ENCODE measurements at places on chromosomes 11 and 22.

GRCh38 chr11:46890665-46891064 is 27.7 kb downstream of the LRP4 start:
- DNase-seq, result no peak

DNA sequence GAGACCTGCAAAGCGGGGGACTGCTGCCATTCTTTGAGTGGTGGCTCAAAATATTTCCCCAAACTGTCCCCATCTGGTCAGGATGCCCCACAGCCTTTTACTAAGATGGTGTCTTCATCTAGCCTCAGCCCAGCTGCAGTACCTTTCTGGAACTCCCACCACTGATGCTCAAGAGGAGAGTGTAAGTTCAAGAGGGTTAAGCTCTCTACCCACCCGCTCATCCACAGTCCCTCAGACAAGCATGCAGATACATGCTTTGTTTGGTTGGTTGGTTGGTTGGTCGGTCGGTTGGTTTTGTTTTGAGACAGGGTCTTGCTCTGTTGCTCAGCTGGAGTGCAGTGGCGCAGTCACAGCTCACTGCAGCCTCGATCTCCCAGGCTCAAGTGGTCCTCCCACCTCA is 14.5 kb upstream of the CAVIN3 start:
- no peak for DNase-seq

- DNase-seq, result peak; percentile 13
Measured at GRCh38 chr11:75597636-75598035, 35.6 kb downstream of the SERPINH1 start.

DNA sequence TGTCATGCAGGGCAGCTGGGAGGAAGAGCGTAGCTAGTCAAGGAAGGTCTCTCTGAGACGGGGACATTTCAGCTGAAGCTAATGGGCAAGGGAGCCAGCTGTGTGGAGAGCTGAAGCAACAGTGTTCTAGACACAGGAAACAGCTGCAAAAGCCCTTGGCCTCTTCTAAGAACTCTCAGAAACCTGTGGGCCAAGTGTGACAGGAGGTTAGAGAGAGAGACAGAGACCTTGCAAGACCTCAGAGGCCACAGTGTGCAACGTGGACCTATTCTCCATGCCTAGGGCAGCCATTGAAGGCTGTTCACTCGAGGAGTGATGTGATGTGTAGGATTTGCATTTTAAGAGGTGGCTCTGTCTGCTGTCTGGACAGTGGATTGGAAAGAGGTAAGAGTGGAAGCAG is 48.7 kb upstream of the TNRC6B start:
- no peak for DNase-seq

- DNase-seq, result no peak
Measured at GRCh38 chr22:42313204-42313603, 42.8 kb upstream of the TCF20 start.

DNA sequence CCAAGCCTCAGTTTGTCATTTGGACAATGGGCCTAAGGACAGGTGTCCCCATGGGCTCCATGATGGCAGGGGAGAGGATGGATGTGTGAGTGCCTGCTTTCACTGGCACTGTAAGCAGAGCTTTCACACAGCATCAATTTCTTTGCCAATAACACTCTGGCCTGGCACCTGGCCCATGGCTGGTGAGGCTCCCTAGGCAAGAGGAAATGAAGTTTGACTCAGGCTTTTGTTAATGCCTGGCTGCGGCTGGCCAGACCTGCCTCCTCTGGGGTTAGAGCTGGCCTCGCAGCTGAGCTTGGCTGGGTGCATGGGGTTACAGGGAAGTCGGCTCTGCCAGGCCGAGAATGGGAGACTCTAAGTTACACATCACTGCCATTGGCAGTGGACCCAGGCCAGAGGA is 30.0 kb upstream of the SEZ6L start:
- no peak for DNase-seq

GRCh38 chr11:81071606-81072005 is 1630.8 kb upstream of the TENM4 start:
- no peak for DNase-seq

DNA sequence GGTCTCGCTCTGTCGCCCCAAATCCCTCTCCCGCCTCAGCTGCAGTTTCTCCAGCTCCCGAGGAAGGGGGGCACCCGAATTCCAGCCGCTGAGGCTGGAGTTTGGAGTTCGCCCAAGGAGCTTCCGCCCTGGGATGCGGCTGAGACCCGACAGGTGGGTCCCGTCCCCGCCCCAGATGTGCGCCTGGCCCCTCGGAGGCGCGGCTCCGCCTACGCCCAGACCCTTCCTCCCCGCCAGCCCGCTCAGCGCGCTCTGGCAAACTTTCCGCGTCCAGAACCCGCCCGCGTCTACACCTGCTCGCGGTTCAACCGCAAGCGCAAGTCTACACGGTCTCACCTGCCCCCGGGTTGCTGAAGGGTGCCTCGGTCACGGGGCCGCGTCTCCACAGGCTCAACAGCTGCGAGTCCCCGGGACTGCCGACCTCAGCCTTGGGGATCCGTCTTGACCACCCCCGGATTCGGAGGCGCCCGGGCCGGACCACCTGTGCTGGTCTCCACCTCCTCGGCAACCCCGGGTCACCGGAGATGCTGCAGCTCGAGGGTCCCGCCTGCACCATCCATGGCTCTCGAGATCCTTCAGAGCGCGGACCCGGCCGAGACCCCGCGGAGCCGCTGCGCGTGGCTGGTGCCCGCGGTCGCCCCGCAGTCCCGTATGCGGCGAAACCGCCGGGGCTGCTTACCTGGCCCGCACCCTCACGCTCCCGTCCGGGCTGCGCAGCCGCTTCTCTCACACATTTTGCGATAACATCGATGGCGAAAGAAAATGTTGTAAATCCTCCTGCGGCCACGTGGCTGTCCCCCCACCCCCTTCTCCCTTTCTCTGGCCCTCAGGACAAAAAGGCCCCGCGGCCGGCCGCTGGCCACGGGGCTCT is 63.6 kb downstream of the NFAM1 start:
- no peak for DNase-seq

DNA sequence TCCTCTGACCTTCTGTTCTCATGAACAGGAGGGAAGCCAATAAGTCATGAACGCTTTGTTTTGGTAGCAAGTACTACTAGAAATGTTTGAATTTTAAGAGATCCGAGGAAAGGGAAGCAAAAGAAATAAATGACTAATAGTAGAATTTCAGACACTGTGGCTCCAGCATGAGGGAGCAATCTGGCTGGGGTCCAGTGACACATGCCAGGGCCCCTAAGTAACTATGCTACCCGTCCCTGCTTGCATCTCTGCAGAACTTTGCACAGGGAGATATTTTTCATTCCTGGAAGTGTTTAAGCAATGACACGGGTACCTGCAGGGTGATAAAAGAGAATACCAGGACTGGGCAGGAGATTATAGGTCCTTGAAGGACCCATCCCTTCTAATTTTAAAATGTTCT is 7.3 kb upstream of the ADAMTS8 start:
- DNase-seq, result no peak

DNA sequence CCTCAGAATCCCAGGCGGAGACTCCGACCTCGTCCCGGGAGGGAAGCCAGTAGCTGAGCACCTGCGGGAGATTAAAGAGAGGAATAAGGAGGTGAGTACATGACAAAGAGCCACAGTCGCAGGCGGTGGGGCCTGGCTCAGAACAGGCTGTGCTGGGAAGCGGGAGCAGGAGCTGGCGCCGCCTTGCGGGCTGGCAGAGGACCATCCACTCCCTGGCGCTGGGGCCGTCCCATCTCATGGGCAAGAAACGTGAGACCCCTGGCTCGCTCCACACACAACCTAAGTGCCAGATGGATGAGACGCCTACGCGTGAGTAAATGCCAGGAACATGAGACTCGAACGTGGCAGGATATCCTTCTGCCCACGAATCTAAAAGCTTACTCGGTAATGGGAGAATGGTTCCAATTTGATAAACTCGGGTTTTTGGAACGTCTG is 6.3 kb downstream of the CEND1 start:
- DNase-seq, result peak; percentile 48

DNA sequence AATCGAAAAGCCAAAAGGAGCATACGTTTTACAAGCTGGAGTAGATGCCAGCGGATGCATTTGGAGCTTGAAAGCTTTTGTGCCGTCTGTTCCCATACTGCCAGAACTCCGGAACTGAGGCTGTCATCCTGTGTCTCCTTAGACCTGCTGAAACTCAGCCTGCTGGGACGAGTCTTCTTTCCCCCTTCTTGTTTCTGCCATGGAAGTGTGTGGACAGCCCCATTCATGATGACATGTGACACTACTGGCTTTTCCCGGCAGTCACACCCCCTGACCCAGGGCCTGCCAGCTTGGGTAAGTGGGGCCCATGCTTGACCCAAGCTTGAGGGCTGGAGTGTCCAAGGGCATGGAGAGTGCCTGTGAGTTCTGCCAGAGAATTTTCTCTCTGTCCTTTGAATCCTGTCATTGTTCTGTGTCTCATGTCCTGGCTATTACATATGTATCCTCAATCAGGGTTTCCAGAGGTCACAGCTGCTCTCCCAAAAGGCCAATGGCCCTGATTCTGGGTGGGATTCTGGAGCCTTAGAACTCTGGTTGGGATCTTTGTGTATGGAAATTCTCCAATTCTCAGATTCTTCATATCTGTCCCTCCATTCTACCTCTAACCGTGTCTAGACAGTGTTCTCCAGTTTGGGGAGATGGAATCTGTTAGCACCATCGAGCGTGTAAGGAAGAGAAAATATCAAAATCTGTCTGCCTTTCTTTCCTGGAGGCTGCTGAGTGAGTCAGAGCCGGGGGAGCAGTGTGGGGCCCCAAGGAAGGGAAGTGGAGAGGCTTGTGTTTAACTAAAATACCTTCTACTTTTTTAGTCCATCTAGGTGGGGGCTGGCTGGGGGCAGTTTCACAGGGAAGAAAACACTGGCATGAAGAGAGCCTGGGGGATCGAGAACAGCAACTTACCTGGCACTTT is 73.2 kb downstream of the KIAA1671 start:
- no peak for DNase-seq

DNA sequence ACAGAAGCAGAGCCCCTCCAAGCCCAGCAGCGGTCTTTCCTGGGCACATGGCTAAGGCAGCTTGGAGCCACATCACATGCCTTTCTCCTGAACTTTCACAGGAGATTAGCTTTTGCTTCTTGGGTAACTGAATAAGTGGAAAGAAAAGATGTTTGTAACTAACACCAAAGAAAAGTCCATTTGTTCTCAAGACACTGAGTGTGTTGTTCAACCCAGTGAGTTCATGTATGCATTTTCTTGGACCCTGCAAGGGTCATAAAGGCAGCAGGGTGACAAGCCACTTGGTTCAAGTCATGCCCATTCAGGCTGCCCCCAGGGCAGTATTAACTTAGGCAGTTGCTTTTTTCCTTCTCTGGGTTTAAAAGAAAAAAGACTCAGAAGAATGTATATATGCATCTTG is 203.4 kb downstream of the FAM76B start:
- DNase-seq, result no peak

GRCh38 chr11:109865548-109866186 is 227.5 kb upstream of the ZC3H12C start:
- peak; percentile 3 for DNase-seq

DNA sequence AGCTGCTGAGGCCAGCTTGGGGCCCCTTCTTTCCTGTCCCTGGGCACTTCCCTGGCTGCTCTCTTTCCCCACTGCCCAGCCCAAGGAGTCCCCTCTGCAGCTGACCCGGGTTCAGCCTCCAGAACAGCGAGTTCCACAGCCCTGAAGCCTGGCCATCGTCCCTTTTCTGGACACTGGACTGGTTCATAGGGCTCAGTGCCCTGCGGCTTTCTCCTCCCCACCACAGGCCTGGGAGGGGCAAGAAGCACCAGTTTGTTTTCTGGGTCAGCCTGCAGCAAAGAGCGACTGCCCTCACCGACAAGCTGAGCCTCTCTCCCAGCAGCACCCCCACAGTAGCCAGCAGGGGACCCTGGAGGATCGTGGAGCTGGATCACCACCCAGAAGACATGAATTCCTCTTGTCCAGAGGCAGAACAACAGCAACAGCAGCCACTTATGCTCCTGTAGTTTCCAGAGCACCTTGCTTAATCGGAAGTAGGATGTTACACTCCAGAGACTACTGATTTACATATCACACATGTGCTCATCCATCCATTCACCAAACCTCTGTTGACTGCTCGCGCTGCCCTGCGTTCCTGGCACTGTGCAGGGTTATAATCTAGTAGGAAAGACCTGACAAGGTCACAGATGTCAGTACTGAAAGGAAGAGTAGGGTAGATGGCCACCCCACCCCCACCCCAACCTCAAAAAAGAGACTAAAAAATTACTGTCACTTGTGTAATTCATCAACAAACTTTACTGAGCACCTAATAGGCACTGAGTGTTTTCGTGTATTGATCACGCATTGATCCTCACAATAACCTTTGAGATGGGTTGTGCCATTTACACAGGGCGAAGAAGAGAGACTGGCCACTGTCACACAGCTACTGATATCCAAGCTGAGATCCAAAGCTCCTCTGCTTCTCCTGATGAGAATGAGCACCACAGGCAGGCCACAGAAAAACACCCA is 13.0 kb upstream of the CXCR5 start:
- DNase-seq, result no peak

GRCh38 chr11:65861165-65861505 is 902 bp downstream of the MUS81 start:
- no peak for DNase-seq

DNA sequence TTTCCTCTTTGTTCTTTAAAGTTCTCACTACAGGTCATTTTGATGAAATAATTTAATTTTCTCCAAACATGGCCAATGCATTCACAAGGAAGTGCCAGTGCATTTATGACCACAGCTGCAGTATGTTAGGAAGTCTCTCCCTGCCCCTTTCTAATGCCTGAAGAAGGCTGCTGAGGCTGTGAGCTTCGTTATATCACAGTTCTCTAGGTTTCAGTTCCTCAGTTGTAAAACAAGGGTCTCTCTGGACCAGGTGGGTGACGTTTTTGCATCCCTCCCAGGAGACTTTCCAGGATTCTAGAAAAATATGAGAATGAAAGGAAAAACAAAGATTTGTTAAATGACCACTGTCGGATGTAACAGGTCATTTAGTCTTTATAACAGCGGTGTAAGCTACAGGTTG is 171.6 kb downstream of the LARGE1 start:
- no peak for DNase-seq
